ENCODE measurements at places on chromosomes 16 and 17. TPM values are rescaled to one million over a fixed set of nuclear protein-coding genes. Genes with fewer than 3 reads are reported as not detected.

DNA sequence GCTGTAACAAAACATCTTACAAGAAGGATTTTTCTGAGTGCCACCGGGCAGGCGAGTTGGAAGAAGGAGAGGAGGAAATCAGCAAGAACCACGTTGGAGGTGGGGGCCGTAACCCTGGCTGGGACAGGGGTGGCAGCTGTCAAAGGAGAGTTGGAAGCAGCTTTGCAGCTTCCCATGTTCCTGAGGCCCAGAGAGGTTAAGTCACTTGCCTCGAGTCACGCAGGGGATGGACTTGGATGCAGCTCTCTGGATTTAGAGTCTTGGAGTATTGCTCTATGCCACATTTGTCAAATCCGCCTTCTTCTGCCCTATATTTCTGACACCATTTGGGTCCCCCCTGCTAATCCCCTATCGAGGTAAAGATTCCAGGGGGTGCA is 83.0 kb upstream of the CIBAR2 start:
- no peak for ATAC-seq

DNA sequence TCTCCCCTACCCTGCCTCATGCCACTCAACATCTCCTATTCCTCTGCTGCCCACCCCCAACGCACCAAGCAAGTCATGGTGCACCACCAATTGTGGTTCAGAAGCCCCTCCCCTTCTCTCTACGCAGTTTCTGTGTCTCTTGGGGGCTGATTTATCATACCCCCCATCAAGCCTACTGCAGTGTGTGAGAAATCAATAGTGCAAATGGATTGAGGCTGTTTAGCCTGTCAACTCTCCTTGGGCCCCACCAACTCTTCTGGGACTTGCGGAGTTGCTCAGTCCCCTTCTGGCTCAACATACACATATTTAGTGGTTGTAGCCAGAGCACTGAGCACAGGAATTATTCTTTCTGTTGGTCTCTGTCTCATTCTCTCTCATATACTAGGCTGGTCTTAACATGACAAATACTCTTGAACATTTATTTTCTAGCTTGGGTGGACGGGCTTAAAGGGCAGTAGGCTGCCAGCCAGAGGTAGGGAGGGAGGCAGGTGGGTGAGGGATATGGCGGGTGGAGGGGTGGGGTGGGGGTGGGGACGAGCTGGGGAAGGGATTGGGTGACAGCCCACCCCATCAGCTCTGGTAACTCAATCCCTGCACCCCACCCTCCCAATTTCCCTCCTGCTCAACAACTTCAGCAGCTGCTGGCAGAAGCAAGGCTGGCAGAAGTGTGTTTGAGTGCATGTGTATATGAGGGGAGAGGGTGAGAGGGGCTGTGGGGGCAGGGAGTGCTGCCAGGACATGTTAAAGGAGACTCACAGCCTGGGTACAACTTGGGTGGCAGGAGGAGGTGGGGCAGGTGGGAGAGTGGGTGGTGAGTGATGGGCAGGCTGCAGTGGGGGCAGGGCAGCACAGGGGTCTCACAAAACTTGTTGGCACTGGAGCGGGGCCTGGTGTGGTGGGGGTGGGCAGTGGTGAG is 4.9 kb downstream of the RARA start:
- ATAC-seq = no peak

DNA sequence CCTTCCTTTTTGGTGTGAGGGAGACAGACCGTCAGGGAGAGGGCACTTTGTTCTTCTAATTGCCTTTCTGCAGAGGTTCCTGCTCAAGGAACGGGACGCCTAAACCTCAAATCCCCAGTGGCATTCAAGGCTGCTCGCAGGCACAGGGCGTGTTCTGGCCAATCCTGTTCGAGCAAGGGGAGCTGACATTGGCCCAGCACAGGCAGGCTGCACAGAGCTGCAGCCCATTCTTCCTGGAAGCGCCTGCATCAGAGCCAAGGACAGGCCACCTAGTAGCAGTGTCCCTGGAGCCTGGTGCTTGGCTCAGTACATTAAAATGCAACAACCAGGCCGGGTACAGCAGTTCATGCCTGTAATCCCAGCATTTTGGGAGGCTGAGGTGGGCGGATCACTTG is 72.2 kb upstream of the CREBBP start:
- peak; percentile 78 for ATAC-seq

GRCh38 chr16:1601489-1601888 is 10.4 kb downstream of the IFT140 start:
- no peak for ATAC-seq

- no peak for ATAC-seq
These were observed 6.2 kb upstream of the TBKBP1 start for GRCh38 chr17:47687748-47688147.

DNA sequence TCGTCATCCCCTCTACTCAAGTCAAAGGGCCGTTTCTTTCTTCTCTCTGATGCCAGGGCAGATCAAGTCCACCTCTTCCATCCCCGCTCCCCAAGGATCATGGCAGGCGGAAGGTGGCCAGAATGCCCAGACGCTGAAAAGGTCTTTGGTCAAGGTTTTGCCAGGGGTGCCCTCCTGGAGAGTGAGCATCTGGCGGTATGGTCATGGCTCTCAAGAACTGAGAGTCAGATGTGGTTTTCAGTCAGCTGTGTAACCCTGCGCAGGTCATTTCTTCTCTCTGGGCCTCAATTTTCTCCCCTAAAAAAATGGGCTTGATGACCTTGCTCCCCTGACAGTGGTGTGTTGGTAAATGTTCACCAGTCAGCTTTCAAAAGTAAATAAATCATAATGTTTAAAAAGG is 12.4 kb downstream of the FOXN1 start:
- no peak for ATAC-seq

- ATAC-seq = peak; percentile 8
These were observed 20.2 kb downstream of the MBTPS1 start for GRCh38 chr16:84096447-84097005.

- ATAC-seq = no peak
These were observed 32.7 kb upstream of the SSTR2 start for GRCh38 chr17:73132085-73132492.

DNA sequence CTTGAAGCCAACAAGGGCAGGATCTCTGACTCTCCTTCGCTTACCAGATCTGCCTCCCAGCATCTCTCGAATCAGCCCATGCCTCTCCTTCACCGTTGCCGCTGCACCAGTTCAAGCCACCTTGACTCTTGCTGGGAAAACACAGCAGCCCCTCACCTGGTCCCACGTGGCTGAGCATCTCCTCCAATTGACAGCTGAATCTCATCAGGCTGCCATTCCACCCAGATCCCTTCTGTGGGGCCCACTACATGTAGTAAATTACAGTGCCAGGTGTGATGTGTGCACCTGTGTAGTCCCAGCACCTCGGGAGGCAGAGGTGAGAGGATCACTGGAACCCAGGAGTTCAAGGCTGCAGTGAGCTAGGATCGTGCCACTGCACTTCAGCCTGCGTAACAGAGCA is 37.8 kb upstream of the C16orf78 start:
- no peak for ATAC-seq

DNA sequence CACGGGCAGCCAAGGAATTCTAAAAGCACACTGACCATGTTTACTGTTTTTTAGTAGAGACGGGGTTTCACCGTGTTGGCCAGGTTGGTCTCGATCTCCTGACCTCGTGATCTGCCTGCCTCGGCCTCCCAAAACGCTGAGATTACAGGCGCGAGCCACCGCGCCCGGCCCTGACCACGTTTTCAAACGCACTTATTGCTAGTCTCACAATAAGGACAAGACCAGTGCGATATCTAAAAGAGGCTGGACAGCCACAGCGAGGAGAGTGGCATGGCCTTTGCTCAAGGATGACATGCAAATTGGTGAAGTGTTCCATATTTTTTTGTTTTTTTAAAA is 35.0 kb upstream of the CLEC18B start:
- no peak for ATAC-seq

- ATAC-seq = no peak
These were observed 250.1 kb upstream of the CDH5 start for GRCh38 chr16:66116163-66117002.

TMEM106A gene
- 1.3 TPM for total RNA-seq

KLHL10 gene
- total RNA-seq = 0.32 TPM

DNA sequence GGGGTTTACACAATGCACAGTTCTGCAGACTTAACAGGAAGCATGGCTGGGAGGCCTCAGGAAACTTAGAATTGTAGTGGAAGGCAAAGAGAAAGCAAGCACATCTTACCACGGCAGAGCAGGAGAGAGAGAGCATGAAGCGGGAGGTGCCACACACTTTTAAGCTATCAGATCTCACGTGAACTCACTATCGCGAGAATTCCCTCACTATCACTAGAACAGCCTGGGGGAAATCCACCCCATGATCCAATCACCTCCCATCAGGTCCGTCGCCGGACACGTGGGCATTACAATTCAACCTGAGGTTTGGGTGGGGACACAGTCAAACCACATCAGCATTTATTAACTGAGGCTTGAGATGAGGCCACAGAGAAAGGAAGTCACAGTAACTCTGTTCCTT is 326.7 kb downstream of the C16orf95 start:
- no peak for ATAC-seq

DNA sequence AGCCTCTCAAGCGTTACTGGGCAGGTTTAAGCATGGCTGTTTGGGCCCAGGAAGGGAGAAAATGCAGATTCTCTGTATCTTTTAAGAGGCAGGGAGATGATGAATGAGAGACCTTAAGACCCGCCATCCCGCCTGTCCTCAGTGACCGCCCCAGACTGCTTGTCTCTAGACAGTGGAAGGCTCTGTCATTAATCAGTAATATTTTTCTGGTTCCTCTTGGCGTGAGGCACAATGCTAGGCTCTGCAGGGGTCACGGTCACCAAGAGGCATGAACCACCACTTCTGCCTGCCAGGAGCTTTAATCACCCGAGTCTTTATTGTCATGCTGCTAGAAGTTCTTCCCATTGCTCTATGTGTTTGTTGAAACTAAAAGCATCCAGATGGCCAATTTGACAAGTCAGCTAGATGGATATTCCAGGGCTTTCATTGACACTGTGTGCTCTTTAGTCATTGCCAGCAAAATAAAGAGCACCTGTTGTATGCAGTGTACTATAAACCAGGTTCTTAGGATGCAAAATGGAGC is 3.2 kb downstream of the SLC6A2 start:
- ATAC-seq = no peak

Data from esophagus mucosa (tissue), 1 donor.